ENCODE measurements at places on chromosomes 3 and 15.

GRCh38 chr3:111859974-111860859 is 1.2 kb downstream of the PHLDB2 start:
- peak; percentile 62 for DNase-seq

DNA sequence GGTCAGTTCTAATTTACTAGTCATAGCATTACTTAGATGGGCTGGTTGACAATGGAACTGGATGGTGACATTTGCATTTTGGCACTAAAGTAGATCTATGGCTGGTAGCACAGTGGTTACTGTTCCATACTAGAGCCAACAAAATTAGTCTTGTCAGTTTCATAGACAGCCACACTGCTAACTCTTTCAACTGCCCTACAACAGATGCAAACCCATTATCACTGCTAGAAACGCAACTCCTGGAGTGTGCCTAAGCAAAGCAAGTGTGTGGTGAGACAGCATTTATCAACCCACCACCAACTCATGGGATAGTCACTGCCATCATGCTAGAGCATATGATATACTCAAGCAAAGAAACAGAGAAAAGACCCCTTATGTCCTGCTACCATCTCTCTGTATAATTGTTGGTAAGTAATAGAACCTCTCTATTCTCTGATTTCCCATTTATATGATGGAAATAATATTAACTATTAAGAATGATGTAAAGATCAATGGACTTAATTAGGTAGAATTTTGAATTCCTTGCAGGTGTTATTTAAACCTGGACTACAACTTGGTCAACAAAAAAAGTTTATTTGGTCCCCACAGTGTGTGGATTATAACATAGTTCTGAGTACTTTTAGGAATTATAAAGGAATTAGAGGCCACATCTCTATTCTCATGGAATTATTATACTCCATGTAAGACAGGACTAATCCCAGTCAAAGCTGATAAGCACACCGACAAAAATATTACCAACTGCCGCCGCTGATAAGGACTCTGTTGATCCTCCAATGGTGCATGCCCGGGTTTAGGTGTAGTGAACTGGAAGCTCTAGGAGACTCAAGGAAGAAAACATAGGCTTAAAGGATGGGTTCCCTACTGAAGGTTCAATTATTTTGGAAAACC is 19.9 kb upstream of the ABHD5 start:
- no peak for DNase-seq

GRCh38 chr3:43894176-43895049 is 203.7 kb downstream of the ABHD5 start:
- peak; percentile 43 for DNase-seq

DNA sequence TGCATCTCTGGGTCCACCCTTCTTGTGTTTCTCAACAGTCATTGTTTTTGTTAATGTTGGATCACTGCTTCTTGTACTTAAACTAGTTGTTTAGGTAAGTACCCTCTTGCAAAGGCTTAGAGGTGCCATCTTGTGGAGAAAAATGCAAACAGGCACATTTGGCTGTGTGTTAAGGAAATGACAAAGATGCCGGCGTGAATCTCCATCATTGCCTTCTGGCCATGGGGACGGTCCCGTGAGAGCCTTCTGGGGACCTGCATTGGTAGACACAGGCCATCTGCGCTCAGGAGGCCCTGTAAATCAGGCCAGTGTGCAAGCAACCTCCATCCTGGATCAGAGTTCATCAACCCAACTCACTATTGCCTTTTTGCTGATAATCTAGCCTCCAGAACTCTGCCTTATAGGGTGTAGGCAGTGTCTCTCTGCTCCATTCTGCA is 158.6 kb upstream of the NR2E3 start:
- peak; percentile 3 for DNase-seq

DNA sequence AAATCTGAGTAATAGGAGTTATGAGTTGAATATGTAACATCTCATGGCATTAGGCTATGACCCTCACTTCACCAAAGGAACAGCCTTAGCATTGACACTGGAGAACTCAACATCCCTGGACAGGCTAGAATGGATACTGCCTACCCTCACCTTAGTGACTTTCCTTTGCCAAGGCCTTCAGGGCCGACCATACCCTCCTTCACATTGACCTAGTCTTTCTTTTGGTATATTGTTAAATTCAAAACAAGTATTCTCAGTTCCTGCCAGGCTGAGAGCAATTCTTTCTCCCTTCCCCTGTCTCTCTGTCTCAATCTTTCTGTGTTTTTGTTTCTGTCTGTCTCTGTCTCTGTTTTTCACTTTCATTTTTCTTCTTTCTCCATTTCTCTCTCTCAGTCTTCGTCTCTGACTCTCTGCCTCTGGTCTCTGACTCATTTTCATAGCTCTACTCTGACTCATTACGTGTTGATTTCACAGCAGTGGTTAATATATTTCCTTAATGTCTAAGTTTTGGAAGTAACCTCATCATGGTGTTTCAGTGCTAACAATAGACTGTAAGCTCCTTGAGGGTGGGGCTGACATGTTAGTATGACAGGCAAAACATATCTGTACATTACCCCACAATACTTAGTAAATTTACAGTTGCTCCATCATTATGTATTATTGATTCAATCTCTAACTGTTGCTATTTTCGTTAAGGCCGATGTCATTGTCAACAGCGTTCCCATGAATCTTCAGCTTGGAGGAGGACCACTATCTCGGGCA is 32.5 kb downstream of the PARP15 start:
- DNase-seq = no peak

DNA sequence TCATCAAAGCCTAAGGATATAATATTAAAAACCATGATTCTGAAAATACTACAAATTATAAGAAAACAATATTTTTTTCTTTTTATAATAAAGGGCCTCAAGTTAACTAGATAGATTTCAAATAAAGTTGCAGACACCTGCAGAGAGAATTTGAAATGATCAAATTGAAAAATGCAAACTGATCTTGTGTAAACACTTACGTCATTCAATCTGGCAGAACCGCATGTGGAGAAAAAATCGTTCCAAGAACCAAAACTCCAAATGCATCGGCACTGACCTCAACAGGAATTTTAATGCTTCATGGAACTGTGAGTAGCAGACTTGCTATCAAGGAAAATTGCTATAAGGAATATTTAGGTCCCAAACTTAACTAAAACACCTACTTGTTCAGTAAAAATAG is 17.2 kb downstream of the CPA3 start:
- DNase-seq = no peak

- DNase-seq = no peak
These were observed 683.0 kb downstream of the TBL1XR1 start for GRCh38 chr3:176514297-176514696.

DNA sequence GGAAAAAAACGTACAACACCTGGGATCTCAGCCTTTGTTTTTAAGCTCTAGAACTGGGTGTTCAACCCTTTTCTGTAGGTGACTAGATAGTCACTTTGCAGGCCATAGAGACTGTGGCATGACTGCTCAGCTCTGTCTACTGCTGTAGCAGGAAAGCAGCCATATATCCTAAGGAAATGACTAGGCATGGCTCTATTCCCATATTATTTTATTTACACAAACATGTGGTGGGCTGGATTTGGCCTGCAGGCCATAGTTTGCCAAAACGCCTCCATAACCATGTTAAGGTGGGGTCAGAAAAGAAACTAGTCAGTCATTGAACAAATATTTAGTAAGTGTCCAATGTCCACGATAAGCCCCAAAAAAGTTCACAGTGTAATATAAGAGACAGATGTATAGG is 452.5 kb downstream of the MCTP2 start:
- no peak for DNase-seq

GRCh38 chr3:95705786-95706418 is 1108.5 kb upstream of the EPHA6 start:
- peak; percentile 3 for DNase-seq

- DNase-seq = no peak
These were observed 408.2 kb upstream of the THBS1 start for GRCh38 chr15:39172380-39173281.

- DNase-seq = no peak
These were observed 67.1 kb upstream of the CHD2 start for GRCh38 chr15:92833106-92833433.

- DNase-seq = peak; percentile 67
These were observed 3.2 kb upstream of the SIN3A start for GRCh38 chr15:75454471-75455378.

GRCh38 chr3:184284696-184285095 is 8.9 kb downstream of the ECE2 start:
- DNase-seq = peak; percentile 68

DNA sequence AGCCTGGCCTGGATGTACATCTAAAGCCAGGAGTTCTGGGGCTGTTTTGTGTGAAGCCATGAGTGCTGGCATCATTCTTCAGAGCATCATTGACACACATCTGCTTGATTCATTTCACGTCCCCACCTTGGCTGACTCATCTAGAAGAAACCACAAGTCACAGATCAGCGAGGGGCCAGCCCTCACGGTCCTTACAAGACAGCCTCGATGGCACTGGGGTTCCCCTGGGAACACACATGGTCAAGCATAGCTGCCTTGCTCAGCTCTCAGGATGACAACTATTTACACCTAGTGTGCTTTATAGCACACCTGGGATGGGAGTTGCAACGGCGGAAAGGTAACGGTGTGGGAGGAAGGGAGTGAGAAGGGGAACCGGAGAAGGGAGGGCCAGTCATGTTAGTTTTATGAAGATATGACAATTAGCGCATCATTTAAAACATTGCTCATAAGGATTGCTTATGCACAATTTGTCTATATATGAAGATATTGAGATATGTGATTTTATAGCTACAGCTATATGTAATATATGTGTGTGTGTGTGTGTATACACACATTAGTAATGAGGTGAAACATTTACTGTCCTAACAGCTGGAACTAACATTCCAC is 227.1 kb downstream of the RPLP1 start:
- no peak for DNase-seq

DNA sequence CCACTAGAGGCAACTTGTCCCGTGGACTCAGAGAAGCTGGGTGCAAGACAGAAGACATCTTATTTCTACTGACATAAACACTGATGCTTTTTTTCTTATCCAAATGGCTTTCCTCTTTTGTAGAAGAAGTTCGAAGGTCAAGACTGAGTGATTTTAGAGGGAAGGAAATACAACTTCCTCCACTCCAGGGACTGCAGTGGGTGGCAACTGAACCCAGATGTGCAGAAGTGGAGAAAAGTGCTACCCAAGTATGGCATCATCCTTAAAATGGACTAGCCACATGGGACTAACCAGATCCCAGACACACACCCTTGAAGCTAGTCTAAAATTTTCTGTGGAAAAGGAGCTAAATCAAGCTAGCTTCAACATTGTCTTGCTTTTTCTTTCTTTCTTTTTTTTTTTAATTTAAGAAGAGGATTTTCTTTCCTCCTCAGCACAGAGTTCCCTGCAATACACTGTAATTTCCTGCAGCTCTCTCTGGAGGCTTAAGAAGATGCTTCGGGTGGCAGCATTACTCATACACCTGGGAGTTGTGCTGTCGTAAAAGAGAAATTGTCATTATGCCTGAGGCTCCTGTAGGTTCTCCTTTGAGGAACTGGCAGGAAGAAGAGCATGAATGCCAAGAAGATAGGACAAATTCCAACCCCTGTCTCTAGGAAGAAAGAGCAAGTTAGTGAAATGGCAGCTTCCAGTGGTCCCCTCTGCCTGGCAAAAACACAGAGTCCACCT is 3.8 kb upstream of the FRMD4B start:
- DNase-seq = no peak

GRCh38 chr15:51004103-51004551 is 90.6 kb downstream of the TNFAIP8L3 start:
- DNase-seq = no peak

DNA sequence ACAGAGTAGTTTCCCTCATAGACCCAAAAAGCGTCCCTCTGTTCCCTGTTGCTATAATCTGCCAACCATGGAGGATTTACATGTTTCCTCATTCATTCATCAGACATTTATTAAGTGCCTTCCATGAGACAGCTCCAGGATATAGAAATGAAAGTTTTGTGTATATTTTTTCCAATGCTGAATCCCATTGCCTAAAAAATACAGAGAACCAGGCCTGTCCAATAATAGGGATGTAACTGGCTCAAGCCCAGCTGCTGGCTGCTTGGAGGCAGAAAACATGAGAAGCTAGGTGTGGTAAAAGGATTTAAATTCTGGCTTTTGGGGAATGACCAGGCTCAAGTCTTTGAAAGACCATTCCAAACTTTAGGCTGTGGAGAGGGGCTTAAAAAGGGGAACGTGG is 41.5 kb downstream of the RARB start:
- DNase-seq = no peak

GRCh38 chr15:89971592-89971997 is 29.5 kb upstream of the ZNF710 start:
- no peak for DNase-seq

- DNase-seq = no peak
These were observed 190.0 kb downstream of the CACNA2D3 start for GRCh38 chr3:54312156-54312899.

GRCh38 chr3:183527428-183528379 is 27.8 kb downstream of the KLHL6 start:
- DNase-seq = no peak

GRCh38 chr15:101808201-101808600 is 3.8 kb upstream of the OR4F15 start:
- no peak for DNase-seq

- DNase-seq = peak; percentile 1
These were observed 221.0 kb downstream of the CNTN3 start for GRCh38 chr3:74393426-74393825.

- no peak for DNase-seq
These were observed 6.0 kb downstream of the CLCN2 start for GRCh38 chr3:184355261-184356040.

DNA sequence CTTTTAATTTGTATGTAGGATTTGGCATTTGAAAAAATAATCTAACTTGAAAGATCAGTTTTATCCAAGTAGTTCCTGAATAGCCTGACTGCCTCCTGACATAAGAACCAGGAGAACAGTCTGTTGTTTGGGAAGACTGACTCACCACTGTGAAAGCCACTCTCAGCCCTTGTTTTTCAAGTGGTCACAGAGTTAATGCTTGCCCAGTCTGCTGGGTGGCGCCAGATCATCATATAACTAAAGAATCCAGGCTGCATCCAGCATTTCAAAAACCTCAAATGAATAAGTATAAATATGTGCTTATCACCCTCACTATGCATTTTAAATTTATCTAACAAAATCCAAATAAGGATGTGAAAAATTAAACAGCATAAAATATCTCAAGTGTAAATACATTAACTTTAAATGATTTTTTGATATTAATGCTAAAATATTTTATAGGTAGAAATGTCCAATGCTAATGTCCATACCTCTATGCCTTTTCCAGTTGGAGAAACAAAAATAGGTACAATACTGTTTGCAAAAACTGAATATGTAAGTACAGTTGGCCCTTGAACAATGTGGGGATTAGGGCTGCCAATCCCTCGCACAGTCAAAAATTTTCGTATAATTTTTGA is 26.9 kb upstream of the ZBBX start:
- no peak for DNase-seq

DNA sequence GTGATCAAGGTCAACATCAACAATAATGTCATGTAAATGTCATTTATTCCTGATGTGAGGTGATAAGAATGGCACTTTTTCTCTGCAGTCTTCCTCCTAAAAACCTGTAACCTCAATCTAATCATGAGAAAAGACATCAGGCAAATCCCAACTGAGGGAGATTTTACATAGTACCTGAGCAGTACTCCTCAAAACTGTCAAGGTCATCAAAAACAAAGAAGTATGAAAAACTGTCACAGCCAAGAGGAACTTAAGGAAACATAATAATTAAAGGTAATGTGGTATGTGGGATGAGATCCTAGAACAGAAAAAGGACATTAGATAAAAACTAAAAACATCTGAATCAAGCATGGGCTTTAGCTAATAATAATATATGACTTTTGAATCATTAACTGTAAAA is 140.9 kb upstream of the GRM7 start:
- DNase-seq = no peak
